ACHN (cell line): ENCODE measurements at places on chromosomes 2 and 18.

DNA sequence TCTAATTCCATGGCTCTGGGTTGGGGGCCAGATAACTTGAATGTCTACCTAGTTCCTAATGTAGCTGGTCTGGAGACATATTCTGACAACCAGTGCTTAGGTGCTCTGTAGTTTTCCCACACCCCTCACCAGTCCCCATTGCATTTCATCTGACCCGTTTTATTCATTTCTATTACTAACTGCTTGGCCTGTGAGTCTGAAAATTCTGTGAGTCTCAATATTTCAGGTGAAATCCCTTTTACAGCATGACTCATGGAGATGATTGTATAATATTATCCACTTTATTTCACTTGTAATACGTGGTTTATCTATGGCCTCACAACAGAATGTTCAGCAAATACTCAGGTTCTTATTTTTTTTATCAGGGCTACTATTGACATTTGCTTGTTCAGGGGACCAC is 103.7 kb upstream of the UGP2 start:
- no peak for DNase-seq

- peak; percentile 16 for DNase-seq
Measured at GRCh38 chr2:146124741-146125140, 1604.8 kb upstream of the ZEB2 start.

DNA sequence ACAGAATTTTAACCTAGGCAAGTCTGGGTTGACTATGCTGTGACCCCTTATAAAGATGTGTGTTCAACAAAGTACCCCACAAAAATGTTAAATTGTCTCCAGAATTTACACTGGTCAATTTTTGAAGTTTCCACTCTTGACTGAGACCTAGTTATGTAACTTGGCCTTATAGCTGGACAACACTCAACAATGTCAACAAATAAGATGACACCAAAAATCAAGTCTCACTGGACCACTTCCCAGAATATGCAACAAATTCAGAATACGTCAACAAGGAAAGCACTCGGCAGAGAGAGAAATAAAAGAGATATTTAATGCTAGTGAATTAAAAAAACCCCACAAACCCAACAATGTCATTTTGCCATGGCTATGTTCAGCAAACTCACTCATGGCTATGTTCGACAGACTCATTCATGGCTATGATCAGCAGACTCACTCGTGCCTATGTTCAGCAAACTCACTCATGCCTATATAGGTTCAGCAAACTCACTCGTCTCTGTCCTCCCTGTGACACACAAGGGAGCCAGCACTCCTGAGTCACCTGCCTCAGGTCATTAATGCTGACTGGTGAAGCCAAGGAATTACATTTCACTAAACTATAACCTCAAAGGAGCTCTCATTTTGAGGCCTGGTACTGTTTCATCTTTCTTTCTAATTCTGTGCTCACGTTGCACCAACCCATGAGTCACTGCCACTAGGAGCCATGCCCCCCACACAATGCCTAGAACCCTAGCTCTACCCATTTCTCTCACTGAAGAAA is 72.7 kb downstream of the PTPN2 start:
- DNase-seq = no peak

DNA sequence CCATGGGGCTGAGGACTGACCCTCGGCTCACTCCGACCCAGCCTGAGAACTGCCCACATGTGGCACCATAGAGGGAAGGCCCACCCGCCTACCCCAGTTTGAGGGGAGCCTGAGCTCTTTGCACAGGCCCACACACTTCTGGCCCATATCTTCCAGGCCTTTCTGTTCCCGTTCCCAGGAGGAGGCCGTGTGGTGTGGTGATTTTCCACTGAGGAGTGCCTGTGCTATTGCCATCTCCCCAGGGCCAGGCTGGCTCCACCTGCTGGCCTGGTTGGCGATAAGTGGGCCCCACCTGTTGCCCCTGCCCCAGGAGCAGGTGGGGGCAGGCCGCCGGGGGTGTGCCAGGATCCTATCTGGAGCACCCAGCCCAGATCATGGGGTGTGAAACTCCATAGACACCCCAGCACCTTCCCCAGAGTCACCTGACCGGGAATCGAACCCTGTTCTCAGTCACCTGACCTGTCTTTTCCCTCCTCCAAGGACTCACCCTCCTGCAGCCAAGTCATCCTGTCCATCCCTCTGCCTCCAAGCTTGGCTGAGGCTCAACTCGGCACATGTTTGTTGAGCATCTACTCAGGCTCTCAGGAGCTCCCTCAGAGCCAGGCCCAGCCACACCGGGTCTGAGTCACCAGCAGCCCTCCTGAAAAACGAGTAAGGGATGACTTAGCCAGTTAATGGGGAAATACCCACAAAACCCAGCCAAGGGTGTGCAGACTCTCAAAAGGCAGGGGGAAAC is 120.1 kb downstream of the CYP26B1 start:
- no peak for DNase-seq

GRCh38 chr18:54700580-54700979 is 109.5 kb downstream of the DYNAP start:
- DNase-seq = no peak

- no peak for DNase-seq
Measured at GRCh38 chr2:74869517-74869916, 35.6 kb downstream of the HK2 start.

- no peak for DNase-seq
Measured at GRCh38 chr18:36329684-36330434, 32.3 kb downstream of the FHOD3 start.
